ENCODE measurements at places on chromosomes 2 and 18.

DNA sequence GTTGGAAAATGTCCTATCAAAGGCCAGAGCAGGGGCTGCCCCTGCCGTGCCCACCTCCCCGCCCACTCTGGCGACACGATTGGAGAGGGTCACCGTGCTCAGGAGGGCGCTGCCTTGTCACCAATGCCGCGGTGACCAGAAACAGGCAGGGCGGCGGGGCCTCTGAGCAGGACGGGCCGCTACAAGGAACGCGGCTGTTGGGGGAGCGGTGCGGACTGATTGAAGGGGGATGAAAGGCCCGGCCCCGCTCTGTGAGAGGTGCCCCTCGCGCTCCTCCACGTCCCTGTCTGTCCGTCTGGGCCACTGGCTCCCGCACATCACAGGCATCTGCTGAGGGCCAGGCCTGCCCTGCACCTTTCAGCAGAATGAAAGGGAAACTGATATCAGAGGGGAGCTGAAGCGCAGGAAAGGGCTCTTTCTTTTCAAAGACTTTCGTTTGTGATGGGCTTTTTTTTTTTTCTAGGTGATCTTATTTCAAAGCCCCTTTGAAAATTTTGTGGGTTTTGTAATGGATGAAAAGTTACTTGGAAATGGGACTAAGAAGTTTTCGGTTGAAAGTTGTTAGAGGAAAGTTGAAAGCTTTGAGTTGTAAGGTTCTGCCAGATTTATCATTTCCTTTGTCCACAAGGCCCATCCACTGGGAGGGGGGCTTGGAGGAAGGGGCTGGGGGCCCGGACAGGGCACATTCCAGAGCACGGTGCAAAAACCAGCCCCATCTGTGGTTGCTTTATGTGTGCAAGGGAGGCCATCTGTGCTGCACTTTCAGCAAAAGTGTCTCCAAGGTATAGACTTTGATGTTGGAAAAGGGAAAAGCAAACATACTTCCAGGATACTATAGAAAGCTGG lies 244.2 kb downstream of the KLHL29 start:
- no peak for DNase-seq

GRCh38 chr18:49970319-49970718 lies 157.0 kb upstream of the ACAA2 start:
- DNase-seq, result no peak

DNA sequence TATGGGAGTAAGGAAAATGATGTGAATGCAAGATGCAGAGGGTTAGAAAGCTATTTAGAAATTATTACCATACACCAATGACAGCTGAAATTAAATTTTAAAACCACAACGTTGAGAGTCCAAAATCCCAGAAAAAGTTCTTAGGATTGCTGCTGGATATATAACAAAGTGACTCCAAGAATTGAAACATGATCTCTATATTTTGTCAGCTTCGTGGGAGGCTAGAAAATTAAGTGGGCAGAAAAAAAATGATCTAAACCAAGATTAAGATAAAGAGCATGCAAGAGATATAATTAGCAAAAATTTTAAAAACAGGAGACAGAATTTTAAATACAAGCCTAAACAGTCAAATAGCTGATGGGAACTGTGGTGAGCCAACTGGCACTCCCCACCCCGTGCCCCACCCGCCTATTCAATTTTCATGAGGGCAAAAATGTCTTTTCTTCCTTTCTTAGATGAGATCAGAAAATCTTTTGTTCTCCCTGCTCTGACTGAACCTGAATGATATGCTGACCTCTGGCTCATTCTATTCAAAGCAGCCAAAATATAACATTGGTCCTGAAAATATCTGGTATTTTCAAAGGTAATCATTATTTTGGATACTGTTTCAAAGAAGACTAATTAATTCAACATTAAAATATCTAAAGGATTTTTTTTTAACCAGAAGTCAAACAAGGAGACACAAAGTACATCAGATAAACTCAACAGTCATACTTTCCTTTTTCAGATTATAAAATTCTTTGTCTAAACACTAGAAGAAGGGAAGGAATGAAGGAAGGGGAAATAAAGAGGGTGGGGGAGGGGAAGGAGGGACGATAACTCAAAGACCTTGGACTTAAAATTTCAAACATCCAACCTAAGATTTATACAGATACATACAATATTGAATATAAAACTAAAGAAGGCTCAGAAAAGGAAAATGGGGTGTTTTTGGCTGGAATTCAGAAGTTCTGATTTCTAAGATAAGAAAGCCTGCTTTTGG lies 12.2 kb downstream of the KANSL3 start:
- no peak for DNase-seq

GRCh38 chr18:56662502-56662901 lies 11.3 kb downstream of the WDR7 start:
- no peak for DNase-seq

- no peak for DNase-seq
Observed at GRCh38 chr2:191295088-191295487, 49.9 kb downstream of the MYO1B start.

GRCh38 chr2:213247566-213247965 lies 36.7 kb upstream of the SPAG16 start:
- no peak for DNase-seq

- DNase-seq, result peak; percentile 32
Observed at GRCh38 chr2:65158557-65158956, 28.7 kb upstream of the RAB1A start.

GRCh38 chr2:130894326-130894942 lies 57.7 kb downstream of the ARHGEF4 start:
- DNase-seq, result no peak

GRCh38 chr2:176415174-176415895 lies 146.1 kb downstream of the MTX2 start:
- no peak for DNase-seq

Data from COR-L47 (cell line).